GM12891 (cell line): ENCODE measurements at places on chromosomes 2 and 18.

GRCh38 chr18:50642439-50642838 is 82.6 kb downstream of the MAPK4 start:
- DNase-seq: no peak

- no peak for DNase-seq
Observed at GRCh38 chr2:100941646-100942240, 60.3 kb upstream of the RPL31 start.

GRCh38 chr2:85423525-85423924 is 5.0 kb downstream of the SH2D6 start:
- DNase-seq: no peak

- DNase-seq: no peak
Observed at GRCh38 chr2:173311844-173312606, 42.6 kb upstream of the CDCA7 start.

GRCh38 chr2:10614939-10615338 is 74.8 kb downstream of the NOL10 start:
- DNase-seq: no peak

DNA sequence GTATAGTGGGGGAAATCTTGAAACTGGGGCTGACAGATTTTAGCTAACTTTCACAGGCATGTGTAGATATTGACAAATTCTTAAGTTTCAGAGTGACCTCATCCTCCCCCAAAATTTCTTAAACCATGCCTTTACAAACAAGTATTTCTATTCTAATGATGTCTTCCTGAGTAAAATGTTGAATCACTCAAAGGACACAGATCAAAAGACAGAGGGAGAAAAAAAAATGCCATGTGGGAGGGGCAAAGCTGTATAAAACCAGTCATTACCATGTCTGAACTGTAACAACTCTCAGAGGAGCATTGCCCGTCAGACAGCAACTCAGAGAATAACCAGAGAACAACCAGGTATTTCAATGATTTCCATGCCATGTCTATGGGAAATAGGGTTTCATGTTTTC is at the start of gene SERPINB2:
Gene SERPINB2 (plus strand): TSS at position 282 of the 400 bp plus-strand sequence. CDS start 3,740 bp downstream, outside the sequence.
- no peak for DNase-seq
